Jurkat, Clone E6-1 (cell line): ENCODE measurements at places on chromosomes 2 and 18.

DNA sequence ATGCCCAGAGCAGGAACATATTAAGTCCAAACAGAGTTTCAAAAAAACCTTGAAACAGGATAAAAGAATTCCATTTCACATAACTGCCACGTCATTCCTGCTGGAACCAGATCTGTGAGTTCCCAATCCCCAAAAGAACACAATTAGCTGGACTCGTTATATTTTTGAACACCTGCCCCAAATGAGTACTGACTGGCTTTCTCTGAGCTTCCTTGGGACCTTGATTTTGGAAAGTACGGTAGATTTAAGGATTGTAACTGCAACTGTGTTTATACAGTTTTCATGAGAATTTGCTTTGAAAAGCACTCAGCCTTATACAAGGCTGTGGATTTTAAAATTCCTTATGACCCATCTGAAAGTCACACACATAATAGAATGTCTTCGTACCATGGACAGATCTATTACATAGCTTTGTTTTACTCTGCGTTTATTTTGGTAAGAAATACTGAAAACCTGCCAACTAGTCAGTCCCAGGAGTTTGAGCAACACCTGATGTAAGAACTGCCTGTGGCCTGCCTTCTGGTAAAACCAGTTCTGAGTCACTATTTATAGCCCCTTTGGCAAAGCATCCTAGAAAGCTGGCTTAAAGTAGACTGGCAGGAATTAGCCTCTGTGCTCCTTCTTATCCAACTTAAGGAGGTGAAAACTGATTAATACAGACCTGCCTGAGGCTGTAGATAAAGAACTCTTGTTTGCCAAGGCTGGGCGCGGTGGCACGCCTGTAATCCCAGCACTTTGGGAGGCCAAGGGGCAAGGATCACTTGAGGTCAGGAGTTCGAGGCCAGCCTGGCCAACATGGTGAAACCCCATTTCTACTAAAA, 48.1 kb downstream of the MERTK start:
- no peak for DNase-seq

DNA sequence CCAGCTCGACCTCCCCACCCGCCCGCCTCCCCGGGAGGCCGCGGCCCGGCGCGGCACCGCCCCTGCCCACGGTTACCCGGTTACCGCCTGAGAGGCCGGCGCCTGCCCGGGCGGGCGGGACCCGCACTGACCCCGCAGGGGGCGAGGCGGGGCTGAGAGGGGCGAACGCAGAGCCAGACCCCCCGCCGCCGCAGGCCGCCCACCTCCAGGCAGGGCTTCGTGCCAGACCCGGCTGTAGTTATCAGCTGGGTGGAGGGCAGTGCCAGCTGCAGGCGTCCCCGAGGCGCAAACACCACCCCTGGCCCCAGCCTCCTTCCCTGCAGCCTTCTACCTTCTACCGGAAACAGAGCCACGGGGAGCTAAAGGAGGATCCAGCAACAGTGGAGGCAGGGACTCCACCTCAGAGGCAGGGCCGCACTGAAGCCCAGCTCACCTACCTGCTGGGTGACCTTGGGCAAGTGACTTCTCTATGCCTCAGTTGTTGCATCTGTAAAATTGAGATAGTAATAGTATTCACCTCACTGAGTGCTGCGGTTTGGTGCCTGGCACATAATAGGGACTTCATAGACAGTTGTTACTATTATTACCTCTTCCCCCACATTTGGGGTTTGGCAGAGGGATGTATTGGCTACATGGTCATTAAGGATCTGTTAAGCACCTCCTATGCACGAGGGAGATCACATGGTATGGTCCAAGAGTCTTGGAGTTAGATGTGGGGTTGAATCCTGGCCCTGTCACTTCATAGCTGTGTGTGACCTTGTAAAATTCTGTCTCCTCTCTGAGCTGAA, 231.6 kb upstream of the SMAD2 start:
- no peak for DNase-seq

DNA sequence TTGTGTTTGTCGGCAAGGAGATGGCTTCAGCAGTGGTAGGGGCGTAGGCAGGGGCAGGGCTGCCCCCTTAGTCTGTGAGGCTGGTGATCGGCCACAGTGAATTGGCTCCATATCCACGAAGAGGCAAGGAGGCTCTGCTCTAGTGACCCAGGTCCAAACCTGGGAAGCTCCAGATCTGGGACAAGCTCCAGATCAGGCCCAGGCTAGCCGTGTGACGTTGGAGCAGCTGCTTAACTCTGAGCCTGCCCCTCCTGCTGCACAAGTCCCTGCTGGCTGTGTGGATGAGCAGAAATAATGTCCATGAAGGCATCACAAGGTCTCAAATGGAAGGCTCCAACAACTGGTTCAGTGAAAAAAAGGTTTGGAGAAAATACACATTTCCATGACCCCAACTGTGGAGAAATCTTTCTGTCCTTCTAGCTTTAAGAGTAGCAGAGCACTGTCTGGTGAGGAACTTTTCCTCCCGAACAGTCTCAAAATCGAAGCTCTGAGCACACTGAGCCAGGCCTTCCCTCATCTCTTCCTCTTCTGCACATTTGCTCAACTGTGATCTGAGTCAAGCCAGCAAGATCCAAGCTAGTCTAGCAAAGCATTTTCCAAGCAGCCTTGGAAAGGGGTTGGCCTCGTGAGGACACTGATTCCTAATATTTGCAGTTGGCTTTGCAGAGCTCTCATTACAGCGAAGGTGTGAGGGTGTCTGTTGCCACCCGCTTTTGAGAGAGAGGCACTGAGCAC, 67.0 kb upstream of the TCF7L1 start:
- DNase-seq, result no peak

DNA sequence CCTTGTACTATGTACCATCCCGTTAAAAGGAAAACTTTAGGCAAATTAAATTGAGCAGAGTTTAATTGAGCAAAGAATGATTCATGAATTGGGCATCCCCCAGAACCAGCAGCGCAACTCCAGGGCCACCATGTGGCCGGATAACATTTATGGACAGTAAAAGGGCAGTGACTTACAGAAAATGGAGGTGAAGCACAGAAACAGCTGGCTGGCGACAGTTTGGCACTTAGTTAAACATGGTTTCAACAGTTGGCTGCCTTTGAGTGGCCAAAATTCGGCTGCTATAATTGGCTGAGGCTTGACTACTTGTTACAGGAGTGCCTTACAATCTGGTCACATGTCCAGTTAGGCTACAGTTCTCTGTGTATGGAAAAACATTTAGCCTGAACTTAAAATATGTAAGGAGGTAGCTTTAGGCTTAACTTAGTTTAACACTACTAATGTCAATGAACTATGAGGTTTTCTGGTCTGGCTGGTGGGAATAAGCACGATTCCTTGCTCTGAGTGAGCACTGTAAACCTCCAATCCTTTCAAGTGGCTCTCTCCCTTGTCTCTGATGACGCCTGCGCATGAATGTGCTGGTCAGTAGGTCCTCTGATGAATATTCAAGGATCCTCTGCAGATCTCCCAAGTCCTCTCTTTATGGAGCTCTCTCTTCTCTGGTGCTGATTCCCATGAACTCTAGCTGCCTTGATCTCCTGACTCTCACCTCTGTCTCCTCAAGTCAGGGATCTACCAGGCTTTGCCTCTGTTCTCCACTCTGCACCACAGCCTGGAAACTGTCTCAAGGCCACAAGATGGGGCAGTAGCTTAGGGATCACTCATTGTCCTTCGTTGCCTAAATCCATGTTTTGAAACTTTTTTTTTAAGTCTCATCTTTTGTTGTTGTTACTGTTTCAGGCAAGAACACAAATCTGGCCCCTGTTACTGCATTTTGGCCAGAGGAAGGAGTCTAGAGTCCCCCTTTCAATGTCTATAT, 24.4 kb upstream of the RAB31 start:
- no peak for DNase-seq

GRCh38 chr2:167331636-167332232, 443.5 kb downstream of the XIRP2 start:
- peak; percentile 21 for DNase-seq

DNA sequence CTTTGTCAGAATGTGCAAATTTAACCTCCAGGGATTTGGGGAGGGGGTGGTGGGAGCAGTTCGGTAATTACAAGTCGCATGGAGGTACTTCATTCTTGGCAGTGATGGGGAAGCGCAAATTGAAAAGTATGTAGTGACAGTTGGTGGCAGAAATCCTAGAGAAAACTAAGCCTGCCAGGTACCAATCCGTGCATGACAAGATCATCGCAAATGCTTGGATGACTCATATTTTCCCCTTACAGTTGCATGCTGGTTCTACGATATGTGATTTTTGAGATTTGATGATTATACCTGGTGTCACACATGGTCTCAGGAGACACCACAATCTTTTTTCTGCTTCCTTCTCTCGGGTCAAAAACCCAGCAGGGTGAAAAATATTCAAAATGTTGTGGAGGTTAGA, 479.7 kb upstream of the ID2 start:
- peak; percentile 10 for DNase-seq

DNA sequence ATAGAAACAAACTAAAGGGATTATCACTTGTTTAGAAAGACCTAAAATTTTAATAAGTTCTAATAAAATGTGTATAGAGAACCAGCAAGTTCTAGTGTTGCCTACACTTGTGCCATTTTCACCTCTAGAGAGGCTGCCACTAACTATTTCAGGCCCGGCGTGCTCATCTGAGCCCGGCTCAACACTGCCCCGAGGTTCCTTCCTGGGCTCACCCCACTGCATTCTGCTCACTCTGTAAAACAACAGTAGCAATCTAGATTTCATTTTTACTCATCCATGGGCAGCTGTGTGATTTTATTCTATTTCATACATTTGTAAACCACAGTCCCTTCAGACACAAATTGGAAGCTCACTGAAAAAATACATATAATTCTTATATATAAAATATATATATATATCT, 253.2 kb downstream of the L3MBTL4 start:
- no peak for DNase-seq

DNA sequence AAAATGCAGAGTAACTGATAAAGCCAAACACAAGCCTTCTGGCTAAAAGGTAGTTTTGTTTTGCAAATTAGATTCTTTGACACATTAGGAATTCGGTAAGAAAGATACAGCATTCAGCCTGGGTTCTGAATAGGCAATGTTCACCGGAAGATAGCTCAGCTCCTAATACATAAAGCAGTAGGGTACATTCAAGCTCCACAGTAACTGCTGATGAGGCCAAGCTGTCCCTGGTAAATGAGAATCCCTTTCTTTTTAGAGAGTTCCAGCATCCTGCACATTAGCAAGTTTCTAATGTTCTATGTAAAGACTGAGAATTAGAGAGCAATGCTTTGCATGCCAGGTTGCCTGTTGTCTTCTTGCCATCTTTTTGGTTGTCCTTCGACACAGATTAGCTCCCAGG, 316.3 kb upstream of the SLC14A2 start:
- DNase-seq, result no peak

DNA sequence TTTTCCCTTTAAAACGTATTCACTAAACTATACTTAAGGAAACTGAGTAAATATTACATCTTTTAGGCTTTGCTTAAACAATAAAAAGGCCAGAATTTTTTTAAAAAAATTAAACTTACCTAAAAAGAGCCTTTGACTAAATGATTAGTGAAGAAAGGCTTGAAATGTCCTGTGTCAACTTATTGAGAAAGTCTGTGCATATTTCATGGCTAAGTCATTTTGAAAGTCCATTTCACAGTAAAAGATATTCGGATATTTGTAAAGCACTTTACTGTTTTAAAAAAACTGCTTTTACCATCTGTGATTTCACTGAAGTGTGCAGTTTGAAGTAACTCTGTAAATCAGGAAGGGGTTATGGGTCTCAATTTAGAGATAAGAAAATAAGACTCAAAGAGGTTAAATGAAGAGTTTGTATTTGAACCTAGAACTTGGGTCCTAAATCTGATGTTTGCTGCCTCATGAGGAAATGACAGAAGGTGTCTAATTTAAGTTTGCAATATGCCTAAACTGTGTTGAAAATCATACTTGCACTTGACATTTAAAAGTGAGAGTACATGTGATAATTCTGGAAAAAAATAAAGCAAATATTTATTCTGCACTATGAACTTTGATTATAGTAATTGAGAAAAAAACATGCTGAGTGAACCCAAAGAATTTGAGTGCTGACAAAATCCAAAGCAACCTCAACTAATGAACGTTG, 50.5 kb downstream of the RAB27B start:
- no peak for DNase-seq

DNA sequence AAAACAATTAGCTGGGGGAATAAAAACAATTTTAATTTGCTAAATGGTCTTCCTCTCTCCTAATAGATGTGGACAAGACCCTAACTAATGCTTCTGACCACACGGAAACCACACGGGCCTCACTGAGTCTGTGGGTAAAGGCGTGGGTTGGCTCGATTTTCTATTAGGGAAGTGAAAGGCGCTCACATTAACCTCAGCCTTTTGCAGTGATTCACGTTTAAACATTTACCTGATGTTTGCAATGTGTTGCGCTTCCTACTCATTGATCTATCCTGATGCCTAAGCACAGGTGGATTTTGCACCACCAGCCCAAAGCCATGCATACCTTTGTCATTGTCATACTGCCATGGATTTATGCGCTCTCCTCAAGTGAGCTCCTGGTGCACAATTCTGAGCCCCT, 35.6 kb upstream of the NRP2 start:
- no peak for DNase-seq

- DNase-seq, result peak; percentile 70
These were observed 262.6 kb downstream of the MREG start for GRCh38 chr2:215750763-215751162.

DNA sequence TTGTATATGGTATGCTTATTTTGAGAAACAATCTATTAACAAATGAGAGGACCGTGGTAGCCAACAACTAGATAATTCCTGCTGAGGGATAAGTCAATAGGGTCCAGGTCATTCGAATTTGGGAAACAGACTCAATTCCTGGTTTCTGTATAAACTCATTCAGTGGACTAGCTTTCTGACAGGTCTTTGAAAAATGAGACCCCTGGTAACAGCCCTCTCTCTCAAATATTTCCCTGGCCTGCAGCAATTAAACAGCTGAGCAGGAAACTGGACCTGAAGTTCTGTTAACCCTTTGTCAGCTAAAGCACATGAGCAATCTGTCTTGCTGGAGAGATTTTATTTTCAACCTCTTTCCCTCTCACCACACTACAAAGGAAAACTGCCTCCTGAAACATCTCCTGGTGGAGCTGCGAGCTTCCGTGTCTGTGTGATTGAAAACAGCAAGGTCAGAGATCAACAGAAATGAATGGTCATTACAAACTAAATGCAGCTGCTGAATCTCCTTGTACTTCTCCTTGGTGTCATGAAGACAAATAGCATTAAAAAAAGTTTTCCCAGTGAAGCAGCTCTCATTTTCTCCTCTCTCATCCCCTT, 70.3 kb upstream of the CCDC85A start:
- no peak for DNase-seq

DNA sequence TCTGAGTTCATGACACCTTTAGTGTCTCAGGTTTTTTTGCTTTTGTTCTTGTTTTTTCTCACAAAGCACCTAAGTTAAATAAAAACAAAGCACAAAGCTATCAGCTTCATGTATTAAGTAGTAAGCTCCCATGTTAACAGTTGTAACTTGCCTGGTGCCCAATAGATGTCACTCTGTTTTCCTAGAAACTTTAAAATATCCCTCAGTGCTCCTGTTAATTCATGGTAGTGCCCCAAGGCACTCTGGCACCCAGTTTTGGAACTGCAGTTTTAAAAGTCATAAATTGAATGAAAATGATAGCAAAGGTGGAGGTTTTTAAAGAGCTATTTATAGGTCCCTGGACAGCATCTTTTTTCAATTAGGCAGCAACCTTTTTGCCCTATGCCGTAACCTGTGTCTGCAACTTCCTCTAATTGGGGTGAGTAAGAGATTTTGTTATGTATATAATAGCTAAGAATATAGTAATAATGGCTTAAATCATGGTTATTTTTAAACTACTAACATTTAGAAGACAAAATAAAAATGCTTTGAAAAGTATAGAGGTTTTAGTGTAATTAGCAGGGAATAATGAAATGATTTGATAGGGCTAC, 555.0 kb upstream of the TMEFF2 start:
- DNase-seq, result no peak
